ENCODE measurements at places on chromosomes 1 and 21. TPM values are rescaled to one million over a fixed set of nuclear protein-coding genes. Genes with fewer than 3 reads are reported as not detected.

GRCh38 chr1:30008998-30009657 is 714.3 kb downstream of the MATN1 start:
- no peak for DNase-seq

The KCNN3 gene
- 4.7 TPM for total RNA-seq

- peak; percentile 85 for DNase-seq
These were observed 98.2 kb downstream of the EPHB2 start for GRCh38 chr1:22808676-22809483.

The TPTE gene
- not detected for total RNA-seq

- DNase-seq = no peak
These were observed 12.3 kb downstream of the OLFML3 start for GRCh38 chr1:113991467-113991997.

The PRAMEF33 gene
- not detected for total RNA-seq

DNA sequence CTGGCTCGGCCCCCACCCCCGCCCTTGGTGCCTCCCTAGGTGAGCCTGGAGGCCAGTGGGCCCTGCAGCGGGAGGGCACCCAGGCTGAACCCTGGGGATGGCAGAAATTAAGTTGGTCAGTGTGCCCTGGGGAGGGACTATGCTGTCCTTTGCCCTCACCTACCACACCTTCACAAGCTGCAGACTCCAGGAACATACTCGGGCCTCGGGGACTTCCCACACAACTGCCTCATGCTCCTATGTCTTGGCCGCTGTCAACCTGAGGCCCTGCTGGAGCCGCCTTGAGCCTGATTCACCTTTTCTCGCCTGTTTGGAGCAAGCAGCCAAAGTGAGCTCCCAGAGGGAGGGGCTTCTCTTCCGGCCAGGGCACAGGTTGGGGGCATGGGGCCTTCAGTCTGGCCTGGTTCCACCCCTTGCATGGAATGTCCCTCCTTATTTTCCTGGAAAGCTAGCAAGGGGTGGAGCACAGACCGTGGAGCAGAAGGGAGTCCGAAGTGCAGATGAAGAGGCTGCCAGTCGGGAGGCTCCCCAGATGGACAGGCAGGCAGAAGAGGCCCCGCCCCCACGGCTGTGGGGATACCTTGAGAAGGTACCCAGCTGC is 24.7 kb downstream of the KNCN start:
- no peak for DNase-seq

The TRAPPC10 gene
- 30.3 TPM for total RNA-seq

- DNase-seq = no peak
These were observed 63.1 kb upstream of the IFNLR1 start for GRCh38 chr1:24250224-24250623.

GRCh38 chr1:61640531-61641530 is 84.1 kb downstream of the TM2D1 start:
- no peak for DNase-seq

GRCh38 chr1:211944733-211945500 is 90.4 kb downstream of the INTS7 start:
- DNase-seq = no peak

The TCHH gene
- total RNA-seq = 0.27 TPM

DNA sequence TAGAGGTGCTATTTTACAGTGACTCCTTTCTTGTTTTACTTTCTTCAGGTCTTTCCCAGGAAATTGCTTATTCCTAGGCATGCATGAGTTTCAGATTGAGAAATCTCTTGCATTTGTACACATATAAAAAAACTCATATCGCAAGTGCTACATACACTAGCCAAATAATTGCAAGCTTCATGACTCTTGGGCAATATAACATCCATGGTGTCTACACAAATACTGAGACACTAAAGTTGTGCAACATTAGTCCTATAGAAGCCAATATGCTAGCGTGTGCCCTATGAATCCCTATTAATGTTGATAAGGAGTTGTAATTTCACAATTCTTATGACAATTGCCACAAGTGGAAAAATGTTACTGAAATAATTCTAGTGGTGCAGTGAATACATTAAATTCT is 591.0 kb downstream of the ADGRL2 start:
- DNase-seq = no peak

DNA sequence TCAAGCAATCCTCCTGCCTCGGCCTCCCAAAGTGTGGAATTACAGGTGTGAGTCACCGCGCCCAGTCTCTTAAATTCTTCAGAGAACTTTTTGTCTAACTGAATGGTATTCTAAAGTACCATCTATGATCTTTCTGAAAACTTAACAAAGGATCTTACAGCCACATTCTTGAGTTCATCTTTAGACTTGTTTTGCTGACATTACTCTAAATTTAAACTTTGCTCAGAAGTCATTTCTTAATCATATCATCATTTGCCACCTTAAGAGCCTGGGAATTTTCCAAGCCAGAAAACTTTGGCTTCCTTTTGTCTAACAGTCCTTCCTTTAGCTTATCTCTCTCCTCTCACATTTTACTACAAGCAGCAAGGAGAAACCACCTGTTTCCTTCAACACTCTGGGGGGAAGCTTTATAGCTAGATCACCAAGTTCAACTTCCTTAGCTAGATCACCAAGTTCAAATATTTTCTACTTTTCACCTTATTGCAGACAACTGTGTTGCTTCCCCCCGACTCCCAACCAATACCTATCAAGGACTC is 5.4 kb upstream of the ZBTB8A start:
- no peak for DNase-seq

The CCDC190 gene
- total RNA-seq = 2.2 TPM

The GBP1 gene
- total RNA-seq = 62.6 TPM

DNA sequence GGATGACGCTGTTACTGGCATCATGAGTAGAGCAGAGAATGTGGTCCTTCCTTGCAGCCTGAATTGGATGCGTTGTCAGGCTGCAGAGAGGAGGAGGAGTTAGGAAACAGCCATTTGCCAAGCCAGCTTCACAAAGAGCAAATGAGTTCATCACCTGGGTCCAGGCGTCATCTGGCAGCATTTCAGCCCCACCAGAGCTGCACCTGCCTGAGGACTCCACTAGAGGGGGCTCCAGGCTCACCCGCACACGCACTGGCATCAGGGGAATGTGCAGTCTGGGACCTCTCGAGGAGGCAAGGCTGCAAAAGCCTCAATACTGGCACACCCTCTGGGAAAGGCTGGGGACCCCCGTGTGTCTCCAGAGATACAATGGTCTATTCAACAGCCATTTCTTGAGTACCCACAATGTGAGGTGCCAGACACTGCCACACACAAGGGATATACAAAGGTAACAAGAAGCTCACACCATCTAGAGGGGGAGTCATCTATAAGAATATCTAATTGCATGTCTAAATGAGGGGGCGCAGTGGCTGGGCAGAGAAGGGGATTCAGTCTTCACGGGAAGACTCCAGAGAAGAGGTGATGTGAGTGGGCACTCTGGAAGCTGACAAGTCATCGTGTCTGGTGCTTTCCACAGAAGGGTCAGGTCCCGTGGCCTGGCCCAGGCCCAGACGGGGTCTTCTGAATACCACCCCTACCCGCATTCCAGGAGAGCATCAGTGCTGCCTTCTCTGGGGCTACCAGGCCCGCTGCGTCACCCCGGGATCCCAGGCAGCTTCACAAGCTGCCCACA is 53.5 kb upstream of the CNTN2 start:
- DNase-seq = no peak

The CHIA gene
- total RNA-seq = not detected

The CFAP410 gene
- total RNA-seq = 19.4 TPM

DNA sequence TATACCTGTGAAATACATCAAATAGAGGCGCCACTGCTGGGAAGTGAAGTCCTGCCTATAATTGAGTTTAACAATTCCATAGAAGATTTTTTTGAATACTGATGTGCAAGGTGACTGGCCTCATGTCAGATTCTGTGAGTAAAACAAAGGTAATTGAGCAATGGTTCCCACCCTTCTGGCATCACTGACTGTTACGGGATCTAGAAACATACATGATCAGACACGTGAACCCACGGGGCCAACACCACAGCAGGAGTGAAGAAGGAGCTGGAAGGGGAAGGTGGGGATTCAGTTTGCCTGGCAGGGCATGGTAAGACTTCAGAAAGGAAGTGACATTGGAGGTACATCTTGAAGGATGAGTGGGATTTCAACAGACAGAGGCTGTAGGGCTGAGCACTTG is 270.2 kb downstream of the DISC1 start:
- DNase-seq = no peak

- DNase-seq = no peak
These were observed 15.9 kb downstream of the RABIF start for GRCh38 chr1:202873026-202873425.

DNA sequence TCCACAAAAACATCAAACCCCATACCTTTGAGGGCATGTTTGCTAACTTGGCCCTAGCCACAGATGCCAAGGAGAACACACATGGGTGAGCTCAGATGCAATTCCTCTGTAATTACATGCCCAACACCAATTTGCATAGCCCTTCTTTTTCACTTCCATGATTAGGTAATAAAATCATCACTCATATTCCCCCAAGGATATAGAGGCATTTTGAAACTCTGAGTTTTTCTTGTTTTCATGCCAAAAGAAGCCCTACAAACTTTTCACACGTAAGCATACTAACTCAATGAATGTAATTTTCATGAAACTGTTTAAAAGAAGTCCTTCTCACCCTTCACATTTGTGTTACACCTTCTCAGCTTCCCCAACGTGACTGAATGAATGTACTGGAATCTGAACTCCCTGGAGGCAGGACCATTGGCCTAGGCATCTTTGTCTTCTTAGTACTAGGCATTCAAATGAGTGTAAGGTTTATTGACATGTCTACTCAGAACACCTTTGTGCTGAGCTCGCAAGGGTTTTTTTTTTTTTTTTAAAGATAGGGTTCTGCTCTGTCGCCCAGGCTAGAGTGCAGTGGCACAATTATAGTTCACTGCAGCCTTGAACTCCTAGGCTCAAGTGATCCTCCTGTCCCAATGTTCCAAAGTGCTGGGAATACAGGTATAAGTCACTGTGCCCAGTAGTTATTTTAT is 31.0 kb downstream of the FBXO42 start:
- no peak for DNase-seq

- no peak for DNase-seq
These were observed 1.1 kb downstream of the C21orf58 start for GRCh38 chr21:46322351-46323226.

DNA sequence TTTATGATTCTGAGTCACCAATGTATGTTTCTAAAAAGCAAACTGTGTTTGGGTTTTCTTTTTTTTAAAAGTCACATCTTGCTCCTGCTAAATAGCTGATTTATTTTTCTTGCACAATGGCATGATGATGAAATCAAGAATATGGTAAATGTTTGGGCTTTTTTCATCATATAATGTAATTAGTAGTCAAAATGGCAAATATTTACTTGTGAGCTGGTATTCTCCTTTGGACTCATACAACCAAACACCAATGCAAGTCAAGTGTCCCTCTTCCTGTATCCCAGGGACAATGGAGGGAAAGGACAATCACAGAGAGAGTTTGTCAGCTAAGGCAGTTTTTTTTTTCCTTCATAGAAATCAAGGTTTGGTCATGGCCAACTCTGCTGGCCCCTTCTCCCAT is 94.6 kb upstream of the RALGPS2 start:
- DNase-seq = no peak

The CD1B gene
- not detected for total RNA-seq

GRCh38 chr1:189205863-189206262 is 1271.8 kb downstream of the BRINP3 start:
- no peak for DNase-seq

The KLHDC8A gene
- 1.2 TPM for total RNA-seq

The OR2T35 gene
- total RNA-seq = not detected

DNA sequence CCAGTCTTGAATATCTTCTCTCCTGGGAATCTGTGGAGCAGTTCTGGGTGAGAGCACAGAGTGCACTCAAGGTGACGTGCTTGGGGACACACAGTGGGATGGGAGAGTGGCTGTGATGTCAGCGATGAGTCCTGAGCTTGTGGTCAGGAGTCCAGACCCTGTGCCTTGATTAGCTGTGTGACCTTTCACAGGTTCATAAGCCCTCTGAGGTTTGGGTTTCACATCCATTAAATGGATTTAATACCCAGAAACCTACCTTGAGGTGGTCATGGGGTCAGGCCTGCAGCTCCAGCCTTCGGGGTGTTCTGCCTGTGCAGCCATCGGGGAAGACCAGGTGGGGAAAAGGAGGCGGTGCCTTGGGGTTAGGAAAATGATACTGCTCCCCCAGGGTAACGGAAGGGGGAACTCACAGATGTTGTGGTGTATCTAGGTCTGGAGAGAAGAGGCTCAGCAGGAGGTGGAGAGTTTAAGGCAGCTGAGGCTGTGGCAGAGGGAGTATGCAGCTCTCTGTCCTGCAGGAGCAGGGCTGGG is 38.5 kb upstream of the ETV3 start:
- DNase-seq = no peak

The NPHS2 gene
- total RNA-seq = not detected

- no peak for DNase-seq
These were observed 106.6 kb upstream of the VAV3 start for GRCh38 chr1:108071601-108072000.

DNA sequence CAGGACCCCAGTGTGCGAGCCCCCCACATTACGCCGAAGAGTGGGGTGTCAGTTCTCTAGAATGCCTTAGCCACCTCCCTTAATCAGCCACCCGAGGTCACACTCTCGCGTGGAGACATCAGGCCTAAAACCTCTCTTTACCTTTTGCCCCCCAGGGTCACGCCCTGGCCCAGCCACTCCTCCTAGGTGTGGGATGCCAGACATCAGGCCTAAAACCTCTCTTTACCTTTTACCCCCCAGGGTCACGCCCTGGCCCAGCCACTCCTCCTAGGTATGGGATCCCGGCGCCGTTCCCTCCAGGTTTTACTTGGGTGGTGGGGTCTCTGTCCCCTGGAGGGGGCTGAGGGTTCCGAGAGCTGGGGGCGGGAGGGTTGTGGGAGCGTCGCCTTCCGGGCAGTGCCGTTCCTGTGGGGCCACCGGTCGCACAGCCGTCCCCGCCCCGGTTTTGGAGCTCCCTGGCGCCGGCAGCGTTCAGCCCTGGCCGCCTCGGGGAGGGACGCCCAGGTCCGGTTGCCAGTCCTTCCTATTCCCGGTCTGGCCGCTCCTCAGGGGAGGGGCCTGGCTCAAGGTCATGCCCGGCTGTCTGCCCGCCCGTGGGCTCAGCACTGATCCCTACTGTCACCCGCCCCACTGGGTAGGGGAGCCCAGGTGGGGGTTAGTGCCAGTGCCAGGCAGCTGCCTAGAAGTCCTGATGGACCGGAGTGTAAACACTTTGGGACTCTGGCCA is 882 bp downstream of the VPS13D start:
- DNase-seq = peak; percentile 84
